ENCODE measurements at places on chromosomes 2 and 18.
A peak's percentile ranks its signal among the peaks of the same experiment; 100 is the strongest.

- no peak for DNase-seq
These were observed 235.9 kb downstream of the SUCLG1 start for GRCh38 chr2:84223191-84223590.

- DNase-seq: no peak
These were observed 137.7 kb downstream of the PXDN start for GRCh38 chr2:1606421-1607235.

DNA sequence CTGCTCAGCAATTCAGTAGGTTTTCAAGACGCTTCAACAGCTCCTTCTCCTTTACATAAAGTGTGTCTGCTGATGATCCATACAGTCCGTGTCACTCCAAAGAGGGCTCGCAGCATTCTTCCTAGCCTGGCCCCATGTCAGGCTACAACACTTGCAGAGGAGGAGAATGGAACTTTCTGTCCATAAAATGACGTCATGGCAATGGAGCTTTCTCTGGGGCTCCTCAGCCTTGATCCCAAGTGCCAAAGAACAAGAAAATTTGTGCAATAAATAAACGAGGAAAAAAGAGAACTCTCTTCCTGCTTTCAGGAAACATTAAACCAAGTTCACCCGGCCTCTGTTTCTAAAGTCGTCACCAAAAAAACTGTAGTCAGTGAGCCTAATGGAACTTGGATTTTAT lies 199.5 kb upstream of the MEIS1 start:
- no peak for DNase-seq

- no peak for DNase-seq
These were observed 2.8 kb downstream of the KCTD1 start for GRCh38 chr18:26545335-26546123.

- DNase-seq: peak; percentile 41
These were observed 404.7 kb upstream of the CDH2 start for GRCh38 chr18:28581521-28582071.

DNA sequence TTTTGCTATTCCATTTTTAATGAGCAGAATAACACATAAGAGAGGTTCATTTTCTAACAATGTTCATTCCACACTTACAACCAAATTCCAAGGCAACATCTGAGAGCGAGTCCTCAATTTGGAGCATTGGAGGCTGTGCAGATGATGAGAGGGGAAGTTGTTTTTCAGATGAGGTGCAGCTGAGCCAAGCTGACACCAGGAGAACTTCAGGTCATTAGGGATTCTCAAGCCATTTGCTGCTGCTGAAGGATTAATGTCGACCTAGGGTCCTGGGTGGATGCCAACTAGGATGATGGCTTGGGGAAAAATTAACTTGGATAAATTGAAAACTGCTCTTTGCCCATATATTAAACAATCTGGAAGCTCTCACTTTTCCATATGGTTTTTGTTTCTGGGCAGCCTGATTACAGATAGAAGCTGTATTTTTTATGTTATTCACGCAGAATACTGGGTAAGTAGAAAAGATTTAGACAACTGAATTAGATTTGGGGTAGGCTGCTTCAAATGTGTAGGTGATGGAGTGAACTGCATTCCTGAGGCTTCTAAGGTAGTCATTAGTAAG lies 206.4 kb upstream of the SLC39A10 start:
- DNase-seq: no peak

DNA sequence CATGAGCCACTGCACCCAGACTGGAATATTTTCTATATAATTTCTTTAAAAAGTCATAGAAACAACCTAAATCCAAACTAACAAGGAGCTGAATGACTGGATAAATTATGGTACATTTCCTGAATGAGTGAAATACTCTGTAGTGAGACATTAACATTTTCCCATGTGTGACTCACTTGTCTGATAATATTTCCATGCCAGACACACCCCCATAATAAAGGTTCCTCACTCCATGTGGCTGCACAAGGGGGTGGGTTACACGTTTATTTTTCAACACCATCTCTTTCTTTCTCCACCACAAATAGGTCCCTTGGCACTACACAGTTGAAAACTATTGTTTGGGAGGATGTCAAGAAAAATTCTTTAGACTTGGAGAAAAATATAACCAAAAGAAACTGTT lies 266.3 kb upstream of the LYPD1 start:
- no peak for DNase-seq

- DNase-seq: no peak
These were observed 85.5 kb upstream of the RND3 start for GRCh38 chr2:150572961-150573395.

DNA sequence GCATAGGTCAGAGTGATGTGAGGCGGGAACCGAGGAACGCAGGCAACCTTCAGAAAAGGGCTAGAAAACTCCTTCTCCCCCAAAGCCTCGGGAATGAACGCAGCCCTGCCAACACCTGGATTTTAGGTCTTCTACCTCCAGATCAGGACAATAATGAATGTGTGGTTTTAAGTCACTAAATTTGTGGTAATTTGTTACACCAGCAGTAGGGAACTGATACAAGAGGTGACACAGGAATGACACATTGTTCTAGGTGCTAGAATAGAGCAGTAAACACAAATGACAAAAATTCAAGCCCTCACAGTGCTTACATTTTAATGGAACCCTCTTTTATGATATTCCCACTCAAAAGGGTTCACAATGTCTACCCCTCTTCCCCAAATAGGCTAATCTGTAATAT lies 39.2 kb upstream of the EML4 start:
- no peak for DNase-seq

DNA sequence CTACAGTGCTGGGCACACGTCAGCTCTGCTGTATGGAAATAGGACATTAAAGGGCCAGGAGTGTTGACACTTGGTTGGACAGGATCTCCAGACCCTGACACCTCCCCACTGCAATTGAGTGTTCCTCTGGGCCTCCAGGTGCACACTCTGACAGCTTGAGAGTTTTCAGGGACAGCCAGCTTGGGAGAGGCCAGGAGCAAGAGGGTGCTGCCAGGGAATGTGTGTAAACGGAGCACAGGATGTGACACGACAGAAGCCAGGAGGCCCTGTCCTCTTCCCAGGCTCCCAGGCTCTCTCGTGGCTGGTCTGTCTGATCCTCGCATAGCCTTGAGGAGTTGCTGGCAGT lies 318.1 kb upstream of the HS6ST1 start:
- DNase-seq: no peak

- no peak for DNase-seq
These were observed 373.0 kb downstream of the RIT2 start for GRCh38 chr18:42742474-42742873.

DNA sequence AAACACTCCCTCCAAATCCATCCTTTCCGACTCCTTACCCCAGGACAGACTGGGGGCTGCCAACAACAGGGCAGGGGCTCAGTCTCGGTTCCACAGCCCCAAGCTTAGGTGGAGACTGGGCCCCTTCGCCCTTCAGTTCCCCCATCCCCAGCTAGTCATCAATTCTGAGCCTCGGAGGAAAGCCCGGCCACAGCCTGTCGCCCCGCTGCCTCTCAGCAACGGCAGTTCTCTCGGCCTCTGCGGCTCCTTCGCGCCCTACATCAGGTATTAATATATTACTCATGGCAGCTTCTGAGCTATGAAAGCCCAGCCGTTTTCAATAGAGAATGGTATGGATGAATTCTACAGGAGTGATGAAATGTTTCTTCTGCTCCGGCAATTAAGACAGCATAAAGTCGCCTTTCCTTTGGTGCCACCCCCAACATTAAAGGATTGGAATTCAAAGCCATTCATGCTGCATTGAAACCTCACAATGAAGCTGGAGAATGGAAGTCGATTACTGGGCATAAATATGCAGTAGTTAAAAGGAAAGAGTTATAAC lies 2.8 kb downstream of the HDAC4 start:
- no peak for DNase-seq

DNA sequence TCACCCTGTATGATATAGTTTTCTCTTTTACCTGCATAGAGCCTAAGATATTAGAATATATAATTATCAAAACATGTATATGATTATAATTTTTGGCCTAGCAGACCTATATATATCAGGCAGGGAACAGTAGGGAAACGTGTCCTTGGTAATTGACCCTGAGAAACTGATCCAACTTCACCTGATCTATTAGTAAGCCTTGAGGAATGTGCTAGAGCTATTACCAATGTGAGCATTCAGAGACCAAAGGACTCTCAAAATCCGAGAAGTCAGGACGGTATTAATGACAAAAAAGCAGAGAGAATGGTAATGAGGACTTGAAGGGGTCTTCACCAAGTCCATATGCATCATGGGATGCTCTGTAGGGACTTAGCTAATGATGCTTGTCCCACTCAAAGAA lies 571.9 kb downstream of the CPS1 start:
- no peak for DNase-seq

DNA sequence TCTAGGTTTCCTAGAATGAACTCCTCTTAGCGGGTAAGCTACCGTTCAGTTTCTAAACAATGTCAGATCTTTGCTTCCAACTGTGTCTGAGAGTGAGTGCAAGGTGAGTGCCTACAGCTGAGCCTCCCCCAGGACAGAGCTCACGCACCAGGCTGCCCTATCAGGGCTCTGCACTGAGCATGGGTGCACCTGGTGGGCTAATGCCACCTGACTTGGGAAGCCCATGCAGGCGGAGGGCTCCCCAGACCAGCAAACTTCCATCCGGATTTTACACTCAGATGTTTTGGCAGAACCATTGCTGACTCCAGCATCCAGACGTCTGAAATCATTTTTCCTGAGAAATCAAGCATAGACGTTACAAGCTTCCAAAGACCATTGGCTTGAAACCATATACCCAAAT lies 16.1 kb upstream of the MLPH start:
- no peak for DNase-seq

GRCh38 chr2:209591021-209591420 lies 167.2 kb downstream of the MAP2 start:
- DNase-seq: no peak

DNA sequence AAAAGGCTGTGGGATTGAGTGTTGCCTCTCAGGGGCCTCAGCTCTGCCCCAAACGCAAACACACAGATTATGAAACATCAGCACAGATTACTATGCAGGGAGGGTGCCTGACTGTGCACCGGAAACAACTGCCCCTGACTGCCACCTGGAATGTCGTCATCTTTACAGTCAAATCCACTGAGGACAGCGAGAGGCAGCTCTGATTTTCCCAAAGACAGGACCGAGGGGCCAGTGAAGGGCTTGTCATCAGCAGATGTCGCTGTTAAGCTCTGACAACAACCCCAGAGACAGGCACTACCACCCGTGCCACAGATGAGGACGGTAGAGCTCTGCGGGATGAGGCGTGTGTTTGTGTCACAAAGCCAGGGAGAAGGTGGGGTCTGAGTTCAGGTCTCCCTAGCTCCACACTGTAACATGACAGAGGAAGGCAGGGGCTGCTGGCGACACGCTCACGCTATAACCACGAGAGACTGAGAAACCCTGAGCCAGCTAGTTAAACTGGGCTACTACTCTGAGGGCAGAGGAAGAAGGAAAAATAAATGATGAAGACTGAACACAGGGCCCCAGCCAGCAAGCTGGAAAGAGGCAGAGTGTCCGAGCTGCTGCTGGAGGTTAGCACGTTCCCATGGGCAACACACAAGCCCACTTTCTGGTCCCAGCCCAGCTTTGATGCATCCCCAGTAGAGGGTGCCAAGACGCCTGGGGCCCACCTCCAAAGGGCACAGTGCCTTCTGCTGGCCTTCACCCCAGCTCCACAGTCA lies 47.0 kb downstream of the PARD6G start:
- DNase-seq: no peak

DNA sequence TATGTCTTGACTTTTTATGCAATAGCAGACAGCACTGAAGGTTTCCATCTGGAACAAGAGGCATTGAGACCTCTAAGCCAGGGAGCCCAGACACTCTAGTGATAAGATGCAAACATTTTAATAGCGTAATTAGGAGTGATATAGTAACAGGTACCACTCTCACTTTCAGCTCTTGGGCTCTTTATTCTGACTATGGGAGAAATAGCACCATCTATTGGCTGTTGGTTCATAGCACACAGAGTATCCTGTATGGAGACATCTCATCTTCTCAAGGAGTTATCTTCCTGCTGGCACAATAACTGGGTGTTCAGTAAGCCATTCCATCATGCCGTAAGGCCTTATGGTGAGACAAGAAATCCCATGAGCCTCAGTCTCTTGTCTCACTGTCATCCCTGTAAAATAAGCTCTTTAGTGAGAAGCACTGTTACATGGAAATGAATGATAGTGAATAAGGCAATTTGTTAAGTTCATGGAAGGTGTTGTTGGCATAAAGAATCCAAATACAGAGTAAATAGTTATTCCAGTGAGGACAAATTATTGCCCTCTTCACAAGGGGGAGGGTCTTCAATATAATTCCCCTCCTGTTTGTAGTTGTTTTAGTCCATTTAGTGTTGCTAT lies 48.3 kb downstream of the THUMPD2 start:
- peak; percentile 33 for DNase-seq

- DNase-seq: no peak
These were observed 31.1 kb downstream of the NAB1 start for GRCh38 chr2:190679813-190680591.

GRCh38 chr2:128639120-128639477 lies 320.4 kb upstream of the HS6ST1 start:
- no peak for DNase-seq

DNA sequence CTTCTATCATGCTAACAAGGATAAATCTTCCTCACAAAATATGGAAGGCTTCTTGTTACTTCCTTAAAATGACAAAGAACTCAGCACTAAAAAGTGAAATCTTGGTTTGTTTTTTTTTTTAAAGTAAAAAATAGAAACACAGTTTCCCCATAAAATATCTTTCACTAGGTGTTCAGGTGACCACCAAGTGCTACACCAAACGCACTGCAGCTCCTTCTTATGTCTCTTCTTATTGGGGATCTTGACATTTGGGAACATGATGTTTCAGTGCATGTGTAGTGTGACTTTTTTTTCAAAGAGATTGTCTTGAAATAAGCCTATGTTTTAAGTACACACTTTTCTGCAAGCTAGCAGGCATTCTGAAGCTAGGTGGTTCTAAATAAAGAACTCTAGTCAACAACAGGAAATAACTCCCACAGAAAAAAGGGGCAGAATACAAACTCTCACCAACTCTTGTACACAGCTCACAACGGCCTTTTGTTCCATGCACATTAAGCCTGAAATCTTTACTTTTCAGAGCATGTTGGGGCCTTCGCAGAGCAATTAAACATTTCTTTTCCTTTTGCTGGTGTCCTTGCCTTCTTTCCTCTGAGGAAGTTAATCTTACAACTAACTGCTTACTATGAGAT lies 13.2 kb upstream of the SERTAD2 start:
- DNase-seq: no peak

- DNase-seq: peak; percentile 27
These were observed 167.4 kb downstream of the PTGR3 start for GRCh38 chr18:75041586-75041985.

- no peak for DNase-seq
These were observed 112.1 kb downstream of the DTNB start for GRCh38 chr2:25561136-25561850.

- no peak for DNase-seq
These were observed 150.0 kb upstream of the GALNT5 start for GRCh38 chr2:157107460-157107859.

DNA sequence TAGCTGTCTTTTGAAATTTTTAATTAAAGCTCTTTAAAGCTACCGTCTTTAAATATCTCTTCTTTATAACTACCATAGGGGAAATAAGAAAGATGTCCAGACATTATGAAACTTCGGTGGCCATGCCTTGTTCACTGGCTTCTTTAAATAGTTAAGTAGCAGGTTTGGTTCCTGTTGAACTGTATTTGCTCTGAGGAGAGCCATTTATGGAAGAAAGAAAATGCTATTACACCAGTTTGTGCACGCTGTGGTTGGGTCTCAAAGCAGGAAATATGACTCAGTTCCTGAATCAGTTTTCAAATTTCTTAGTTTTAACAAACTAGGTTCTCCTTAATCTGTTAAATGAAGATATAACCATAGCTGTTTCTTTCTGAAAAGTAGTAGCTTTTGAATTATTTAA lies 12.2 kb downstream of the ARPC2 start:
- no peak for DNase-seq

- no peak for DNase-seq
These were observed 83.7 kb downstream of the CERKL start for GRCh38 chr2:181573140-181573736.

Measured in NCI-H774 (cell line).